ENCODE measurements at places on chromosomes 4 and X.

DNA sequence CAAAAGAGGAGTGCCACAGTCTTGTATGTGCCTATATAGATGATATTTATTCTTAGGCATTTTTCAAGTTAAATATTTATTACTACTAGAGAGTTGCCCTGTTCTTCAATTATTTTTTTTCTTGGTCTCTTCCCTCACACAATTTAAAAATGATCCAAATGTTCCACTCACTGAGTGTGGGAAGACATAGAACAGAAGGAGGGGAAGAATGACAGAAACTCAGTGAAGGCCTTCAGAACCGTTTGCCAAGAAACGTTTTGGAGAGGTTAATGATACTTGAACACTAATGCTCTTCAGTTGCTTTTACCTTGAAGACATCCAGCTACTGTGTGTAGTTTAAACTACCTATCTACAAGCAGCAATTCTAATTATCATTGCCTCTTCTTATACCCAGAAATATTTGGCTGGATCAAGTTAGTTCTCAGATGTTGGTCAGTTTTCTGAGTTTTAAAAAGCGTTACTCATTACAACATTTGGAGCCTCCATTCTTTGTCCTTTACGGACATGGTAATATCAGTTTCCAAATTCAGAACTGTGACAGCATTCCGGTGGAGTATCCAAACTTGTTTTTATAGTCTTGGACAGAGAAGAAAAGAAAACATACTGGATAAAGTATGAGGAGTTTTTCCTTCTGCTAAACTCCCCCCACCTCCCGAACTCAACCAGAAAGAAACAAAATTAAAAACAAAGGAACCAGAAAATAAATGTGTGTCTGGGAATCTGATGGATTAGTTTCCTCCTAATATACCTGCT is 389.7 kb downstream of the SPRY1 start:
- no peak for DNase-seq

GRCh38 chr4:171334549-171334948 is 478.7 kb upstream of the GALNTL6 start:
- DNase-seq, result no peak

GRCh38 chr4:128130621-128131020 is 69.5 kb downstream of the LARP1B start:
- DNase-seq, result no peak

DNA sequence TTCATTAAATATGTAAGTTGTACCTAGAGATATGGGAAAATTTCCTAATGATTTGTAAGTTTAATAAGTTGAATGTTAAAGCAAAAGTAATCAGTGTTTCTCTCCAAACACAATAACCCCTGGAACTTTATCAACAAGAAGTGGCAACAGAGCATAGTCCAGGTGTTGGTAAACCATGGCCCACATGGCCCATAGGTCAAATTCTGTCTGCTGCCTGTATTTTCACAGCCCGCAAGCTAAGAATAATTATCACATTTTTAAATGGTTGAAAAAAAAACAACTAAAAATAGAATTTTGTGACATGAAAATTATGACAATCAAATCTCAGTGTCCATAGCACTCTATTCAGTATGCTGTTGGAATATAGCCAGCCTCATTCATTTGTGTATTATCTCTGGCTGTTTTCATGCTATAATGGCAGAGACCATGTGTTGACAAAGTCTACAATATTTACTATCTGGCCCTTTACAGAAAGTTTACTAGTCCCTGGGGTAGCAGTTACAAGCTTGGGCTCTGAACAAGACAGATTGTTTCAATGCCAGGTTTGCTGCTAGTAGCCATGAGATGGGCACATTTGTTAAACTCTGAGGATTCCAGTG is 395.8 kb downstream of the GASK1B start:
- no peak for DNase-seq

DNA sequence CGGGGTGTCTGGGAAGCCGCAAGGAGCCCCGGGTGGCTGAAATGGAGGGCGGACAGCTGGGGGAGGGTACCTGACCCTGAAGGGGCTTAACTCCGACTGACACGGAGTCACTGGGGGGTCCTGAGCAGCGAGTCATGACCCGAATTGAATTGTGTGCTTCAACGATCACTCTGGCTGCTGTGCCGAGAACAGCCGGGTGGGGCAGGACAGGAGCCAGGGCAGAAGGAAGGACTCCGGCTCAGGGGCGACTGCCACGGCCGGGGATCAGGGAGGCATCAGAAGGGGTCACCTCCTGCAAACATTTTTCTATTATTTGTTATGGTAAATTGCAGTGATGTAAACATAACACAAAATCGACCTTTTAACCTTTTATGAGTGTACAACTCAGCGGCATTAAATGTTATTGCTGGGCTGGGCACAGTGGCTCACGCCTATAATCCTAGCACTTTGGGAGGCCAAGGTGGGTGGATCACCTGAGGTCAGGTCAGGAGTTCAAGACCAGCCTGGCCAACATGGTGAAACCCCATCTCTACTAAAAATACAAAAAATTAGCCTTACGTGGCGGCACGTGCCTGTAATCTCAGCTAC is 21.6 kb downstream of the ZFYVE28 start:
- DNase-seq, result no peak

DNA sequence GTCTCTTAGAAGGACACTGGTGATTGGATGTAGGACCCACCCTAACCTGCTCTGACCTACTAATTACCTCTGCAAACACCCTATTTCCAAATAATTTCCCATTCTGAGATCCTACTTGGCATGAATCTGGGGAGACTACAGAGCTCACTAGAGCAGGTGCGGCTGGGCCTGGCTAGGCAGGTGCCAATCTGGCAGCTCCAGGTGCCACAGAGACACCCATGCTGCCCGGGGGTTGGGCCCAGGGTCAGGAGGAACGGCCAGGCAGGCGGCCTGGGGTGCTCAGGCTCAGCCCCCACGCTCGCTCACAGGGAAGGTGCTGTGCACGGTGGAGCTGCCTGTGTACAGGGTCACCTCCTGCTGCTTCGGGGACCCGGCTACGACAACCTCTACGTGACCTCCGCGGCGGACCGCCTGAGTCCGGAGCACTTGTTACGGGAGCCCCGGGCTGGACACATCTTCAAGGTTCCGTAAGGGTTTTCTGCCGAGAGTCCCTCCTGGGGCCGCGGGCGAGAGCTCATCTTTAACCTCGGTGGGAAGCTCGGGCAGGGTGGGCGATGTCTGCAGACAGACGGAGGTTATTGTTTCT is 26.5 kb upstream of the PLCXD1 start:
- no peak for DNase-seq

GRCh38 chr4:84035568-84035967 is 463.5 kb downstream of the NKX6-1 start:
- DNase-seq, result no peak

DNA sequence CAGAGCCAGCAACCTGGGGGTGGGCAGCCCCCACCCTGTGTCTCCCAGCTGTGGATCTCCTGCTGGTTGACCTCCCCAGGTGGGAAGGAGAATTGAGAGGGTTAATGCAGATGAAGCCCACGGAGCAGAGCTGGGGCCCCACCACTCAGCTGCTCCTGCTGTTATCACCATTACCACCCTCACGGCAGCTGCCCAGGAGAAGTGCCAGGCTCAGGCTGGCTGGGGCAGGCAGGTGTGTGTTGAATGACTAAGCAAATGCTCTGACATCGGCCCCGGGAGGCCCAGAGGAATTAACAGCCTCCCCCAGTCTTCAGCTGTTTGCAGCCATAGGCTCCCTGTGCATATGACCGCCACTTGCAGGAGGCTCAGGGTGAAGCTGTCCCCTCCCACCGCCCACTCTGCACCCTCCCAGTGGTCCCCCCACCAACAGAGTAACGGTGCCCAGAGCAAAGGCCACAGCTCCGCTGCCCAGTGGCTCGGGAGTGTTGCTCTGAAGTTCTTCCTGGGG is 133.8 kb downstream of the CPZ start:
- DNase-seq, result peak; percentile 39

GRCh38 chr4:37735578-37735977 is 49.4 kb upstream of the RELL1 start:
- no peak for DNase-seq

Data from mesenteric fat pad (tissue), 1 donor.